ENCODE measurements at places on chromosomes 6 and 20.

GRCh38 chr20:56428410-56428809 is 16.4 kb downstream of the CASS4 start:
- DNase-seq: no peak

DNA sequence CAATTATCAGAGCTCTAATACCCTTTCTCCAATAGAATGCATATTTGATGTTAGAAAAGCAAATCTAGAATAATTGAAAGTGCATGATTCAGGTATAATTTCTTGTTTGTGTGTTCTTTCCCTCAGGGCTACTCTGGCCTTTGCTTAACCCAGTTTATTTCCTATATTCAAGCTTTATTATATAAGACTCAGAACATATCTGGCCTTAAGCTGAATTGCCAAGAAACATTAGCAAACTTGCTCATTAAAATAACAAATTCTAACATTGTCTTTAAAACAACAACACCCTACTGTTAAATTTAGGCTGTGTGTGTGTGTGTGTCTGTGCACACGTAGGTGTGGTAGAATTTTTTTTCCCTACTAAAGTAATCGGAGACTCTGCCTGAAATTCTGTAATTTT is 426.5 kb downstream of the UTRN start:
- DNase-seq: no peak

GRCh38 chr6:143896126-143896860 is 32.0 kb downstream of the ZC2HC1B start:
- no peak for DNase-seq

GRCh38 chr6:1903780-1904465 is 294.2 kb downstream of the FOXC1 start:
- no peak for DNase-seq

GRCh38 chr6:125173341-125174095 is 19.9 kb downstream of the TPD52L1 start:
- DNase-seq: no peak

DNA sequence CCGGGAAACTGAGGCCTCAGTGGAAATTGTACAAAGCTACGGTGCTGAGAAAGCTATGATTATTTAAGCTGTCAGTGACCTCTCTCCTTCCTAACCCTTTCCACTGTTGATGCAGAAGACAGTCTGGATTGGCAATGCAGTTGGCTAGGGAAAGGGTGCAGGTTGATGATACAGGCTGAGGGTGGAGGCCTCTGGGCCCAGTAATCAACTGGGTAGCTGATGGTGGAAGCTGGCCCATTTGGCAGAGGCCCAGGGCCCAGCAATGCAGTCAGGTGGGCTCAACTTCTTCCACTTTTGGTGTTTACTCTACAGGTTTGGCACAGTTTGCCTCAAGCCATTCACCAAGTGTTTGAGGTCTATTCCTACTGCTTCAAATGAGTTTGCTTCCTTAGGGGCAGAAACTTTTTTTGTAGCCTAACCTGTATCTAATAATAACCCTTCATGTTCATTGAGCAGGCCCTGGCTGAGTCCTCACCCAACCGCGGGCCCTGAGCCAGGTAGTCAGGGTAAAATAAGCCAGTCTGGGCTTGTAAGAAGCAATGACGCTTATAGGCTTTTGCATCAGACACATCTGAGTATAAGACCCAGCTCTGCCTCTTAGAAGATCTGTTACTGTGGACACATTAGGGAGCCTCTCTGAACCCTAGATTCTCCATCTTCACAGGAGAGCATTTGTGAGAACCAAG is 12.1 kb downstream of the BCL2L1 start:
- no peak for DNase-seq

- no peak for DNase-seq
These were observed 10.7 kb downstream of the ANGPT4 start for GRCh38 chr20:905396-905961.

DNA sequence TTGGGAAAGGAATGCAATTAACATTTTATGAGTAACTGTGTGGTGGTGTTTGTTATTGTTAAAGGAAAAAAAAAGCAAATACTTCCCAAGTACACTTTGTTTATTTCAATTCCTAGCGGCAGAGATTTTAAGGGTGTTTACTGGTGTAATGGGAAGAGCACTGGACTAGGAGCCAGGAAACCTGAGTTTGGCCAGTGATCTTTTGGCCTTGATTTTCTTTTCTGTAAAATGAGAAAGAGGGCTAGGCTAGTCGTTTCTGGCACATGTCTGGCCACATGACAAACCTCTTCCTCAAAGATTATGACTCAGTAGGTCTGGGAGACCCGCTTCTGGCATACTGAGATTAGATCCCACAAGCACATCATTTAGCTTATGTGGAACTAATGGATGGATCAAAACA is 428.1 kb upstream of the NOX3 start:
- no peak for DNase-seq

- DNase-seq: no peak
These were observed 1395.7 kb upstream of the EYS start for GRCh38 chr6:67102743-67103142.

GRCh38 chr20:1953621-1954020 is 40.2 kb downstream of the PDYN start:
- DNase-seq: no peak

GRCh38 chr6:109717971-109718370 is 26.9 kb downstream of the FIG4 start:
- DNase-seq: no peak

DNA sequence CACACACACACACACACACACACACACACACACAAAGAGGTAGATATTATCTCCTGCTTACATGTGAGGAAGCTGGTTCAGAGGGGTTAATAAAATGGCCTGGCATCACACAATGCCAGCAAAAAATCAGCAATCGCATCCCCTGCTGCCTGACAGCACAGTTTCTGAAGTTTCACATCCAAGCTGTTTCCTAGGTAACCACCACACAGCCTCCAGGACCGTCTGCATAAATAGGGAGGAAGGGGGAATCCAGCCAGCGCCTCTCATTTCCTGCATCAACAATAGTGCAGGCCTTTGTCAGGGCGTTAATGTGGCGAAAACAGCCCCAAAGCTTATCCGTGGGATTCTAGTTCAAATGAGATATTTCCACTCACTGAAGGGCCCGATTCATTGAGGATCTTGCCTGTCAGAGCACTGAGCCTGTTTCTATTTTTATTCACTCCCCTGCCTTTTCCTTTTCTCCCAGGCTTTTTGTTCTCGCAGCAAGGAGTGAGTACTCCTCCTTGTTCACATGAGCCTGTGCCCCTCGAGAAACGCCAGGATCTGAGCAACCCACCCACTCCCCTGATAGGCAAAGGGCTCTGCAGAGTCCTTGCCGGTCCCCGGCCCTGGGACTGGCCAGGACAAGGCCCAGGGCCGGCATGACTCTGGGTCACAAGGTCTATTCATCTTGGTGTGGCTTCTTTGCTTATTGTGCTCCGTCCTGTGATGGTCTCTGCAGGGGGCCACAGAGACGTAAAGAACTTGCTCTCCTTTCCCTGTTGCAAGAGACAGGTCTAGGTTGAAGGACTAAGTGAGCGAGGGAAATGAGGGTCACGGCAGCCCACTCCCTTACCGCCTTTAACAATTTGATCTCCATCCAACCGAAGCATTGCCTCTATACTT is 32.7 kb downstream of the TUBB2B start:
- no peak for DNase-seq

GRCh38 chr20:36519012-36519719 is 22.2 kb upstream of the MYL9 start:
- no peak for DNase-seq

DNA sequence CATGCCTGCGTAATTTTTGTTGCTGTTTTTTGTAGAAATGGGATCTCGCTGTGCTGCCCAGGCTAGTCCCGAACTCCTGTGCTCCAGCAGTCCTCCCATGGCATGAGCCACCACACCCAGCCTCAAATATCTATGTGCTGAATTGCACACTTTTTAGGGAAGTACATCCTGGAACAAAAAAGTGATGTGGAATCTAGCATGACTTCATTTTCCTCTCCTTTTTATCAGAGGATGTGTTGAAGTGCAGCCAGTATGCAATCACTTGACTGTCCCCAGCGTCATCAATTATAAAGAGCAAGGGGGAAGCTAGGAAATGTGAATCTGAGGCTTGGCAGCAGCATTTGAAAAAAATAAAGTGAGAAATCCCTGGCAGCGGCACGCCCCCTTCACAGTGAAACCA is 6.4 kb upstream of the EXOC2 start:
- peak; percentile 32 for DNase-seq

DNA sequence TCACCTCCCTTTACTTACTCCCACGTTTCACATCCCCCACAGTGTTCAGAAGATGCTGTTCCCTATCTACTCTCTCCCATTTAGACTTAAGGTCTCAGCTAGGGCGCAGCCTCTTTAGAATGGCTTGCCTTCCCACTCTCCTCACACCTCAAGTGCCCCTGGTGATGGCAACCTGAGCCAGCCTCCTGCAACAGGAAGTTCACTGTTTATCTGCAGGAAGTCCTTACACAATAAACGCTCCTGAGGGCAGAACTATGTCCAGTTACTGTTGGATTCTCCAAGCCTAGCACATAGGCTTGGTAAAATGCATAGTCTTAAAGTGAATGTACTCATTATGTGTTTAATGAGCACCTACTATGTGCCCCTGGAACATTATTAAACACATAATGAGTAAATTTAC is 21.9 kb upstream of the RAB22A start:
- no peak for DNase-seq

DNA sequence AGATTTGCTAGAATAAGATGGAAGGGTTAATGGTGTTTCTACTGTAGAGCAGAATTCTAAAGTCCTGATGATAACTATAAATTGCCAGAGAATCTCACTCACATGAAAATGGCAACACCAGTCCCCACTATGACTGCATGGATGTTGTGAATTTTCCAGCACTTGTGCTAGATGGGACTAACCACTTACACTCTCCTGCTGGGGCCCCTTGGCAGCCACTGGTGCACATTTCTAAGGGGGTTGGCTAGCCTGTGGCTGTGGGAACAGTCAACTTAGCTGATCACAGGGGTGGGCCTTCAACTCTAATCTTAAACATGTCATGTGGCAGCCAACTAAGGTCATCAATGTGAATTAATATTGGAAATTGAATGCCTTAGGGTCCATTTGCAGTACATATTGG is 271.2 kb downstream of the PHACTR1 start:
- DNase-seq: no peak

DNA sequence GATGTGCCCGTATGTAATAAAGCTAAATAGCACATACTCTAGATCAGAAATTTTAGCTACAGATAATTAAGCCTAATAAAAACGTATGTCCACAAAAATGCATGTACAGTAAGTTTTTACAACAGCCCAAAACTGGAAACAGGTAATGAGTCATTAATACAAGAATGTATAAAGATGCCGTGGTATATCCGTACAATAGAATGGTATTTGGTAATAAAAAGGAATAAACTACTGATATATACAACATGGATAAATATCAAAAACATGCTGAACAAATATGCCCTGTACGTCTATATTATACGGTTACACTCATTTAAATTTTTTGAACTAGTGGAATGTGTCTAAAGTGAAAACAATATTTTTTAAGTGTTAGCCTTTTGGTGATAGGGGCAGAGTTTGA is 128.2 kb upstream of the ADGRB3 start:
- DNase-seq: no peak

- DNase-seq: no peak
These were observed 69.4 kb downstream of the TENT5A start for GRCh38 chr6:81682858-81683620.

DNA sequence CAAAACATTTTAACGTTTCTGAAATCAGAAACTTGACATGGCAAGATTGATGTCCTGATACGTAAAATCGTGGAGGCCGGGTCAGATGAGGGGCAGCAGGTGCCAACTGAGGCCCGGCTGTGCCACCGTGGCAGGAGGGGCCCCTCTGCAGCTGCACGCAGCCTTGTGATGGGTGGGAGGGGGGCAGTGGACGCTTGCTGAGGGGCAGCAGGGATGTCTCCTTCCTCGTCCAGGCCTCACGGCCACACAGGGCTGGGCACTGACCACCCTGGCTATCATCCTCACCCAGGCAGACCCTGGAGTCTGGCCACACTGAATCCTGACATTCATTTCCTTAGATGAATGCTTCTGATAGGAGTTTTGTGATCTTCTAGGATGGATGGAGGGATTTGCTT is 114.7 kb downstream of the ERMARD start:
- DNase-seq: no peak

- no peak for DNase-seq
These were observed 61.1 kb downstream of the CCN2 start for GRCh38 chr6:131890091-131890490.

DNA sequence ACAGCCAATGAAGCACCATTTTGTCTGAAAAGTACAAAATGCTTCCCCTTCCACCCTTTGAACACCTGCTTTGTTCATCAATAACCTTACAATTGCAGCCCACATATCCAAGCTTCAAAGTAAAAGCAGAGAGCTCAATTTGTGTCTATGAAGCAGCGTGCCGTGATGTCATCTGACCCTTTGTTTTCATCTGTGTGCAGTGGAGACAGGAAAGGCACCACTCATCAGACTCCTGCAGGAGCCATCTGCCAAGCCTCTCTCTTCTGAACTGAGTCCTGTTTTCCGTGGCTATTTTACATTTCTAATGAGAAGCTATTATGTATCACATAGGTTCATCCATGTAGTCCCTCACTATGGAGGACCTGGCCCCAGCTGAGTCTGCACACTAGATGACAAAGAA is 7.5 kb upstream of the LY86 start:
- no peak for DNase-seq

DNA sequence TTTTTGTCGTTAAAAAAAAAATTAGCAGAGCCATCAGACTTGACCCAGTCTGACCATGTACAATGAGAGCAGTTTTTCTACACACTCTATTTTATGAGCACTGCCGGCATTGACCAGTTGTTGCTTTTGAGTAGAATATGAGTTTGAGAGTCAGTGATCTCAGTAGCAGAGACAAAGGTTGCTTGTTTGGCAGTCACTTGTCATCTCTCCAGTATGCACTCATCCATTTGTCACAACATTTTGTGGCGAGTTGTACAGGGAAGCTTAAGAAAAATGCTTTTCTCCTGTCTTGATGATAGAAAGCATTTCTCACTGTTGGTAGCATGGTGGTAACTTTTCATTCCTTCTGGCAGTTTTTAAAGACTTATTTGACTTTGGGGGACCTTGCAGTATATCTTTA is 159.9 kb downstream of the MMS22L start:
- no peak for DNase-seq

GRCh38 chr6:147793871-147794643 is 285.6 kb downstream of the SAMD5 start:
- no peak for DNase-seq

- DNase-seq: no peak
These were observed 422.9 kb upstream of the PLCB4 start for GRCh38 chr20:8646033-8646441.

GRCh38 chr6:111738631-111739030 is 133.0 kb upstream of the TRAF3IP2 start:
- DNase-seq: no peak

DNA sequence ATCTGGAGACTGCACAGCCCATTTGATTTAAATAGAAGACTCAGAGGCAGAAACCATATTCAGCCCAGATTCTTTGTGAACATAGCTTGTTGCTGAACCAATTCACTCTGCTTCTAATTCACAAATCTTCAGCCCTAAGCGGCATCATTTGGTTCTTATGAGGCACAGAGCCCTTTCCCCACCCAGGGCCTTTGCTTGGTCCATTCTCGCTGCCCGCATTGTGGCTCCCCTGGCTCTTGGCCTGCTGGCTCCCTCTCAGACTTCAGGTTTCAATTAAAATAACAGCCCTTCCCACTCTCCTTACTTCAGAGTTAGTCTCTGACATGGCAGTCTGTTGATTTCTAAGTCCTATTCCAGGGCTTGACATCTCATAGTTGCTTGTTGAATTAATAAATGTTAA is 9.4 kb upstream of the TMEM14A start:
- no peak for DNase-seq

Data from hepatic stellate cell (primary cell).